Retina (tissue), 1 donor: ENCODE measurements at places on chromosomes 11 and 22.

- no peak for DNase-seq
Measured at GRCh38 chr11:130369141-130369691, 54.5 kb upstream of the ZBTB44 start.

GRCh38 chr11:35629511-35629910 lies 11.3 kb downstream of the FJX1 start:
- DNase-seq = no peak

DNA sequence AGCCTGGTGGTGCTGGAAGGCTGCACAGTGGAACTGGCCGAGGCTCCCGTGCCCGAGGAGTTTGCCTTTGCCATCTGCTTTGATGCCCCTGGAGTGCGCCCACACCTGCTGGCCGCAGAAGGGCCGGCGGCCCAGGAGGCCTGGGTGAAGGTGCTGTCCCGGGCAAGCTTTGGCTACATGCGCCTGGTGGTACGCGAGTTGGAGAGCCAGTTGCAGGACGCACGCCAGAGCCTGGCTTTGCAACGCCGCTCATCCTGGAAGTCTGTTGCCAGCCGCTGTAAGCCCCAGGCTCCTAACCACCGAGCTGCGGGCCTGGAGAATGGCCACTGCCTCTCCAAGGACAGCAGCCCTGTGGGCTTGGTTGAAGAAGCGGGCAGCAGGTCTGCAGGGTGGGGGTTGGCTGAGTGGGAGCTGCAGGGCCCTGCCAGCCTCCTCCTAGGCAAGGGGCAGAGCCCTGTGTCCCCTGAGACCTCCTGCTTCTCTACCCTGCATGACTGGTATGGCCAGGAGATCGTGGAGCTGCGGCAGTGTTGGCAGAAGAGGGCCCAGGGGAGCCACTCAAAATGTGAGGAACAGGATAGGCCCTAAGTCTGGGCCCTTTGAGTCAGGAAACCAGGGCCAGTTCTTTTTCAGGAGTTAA lies 1.9 kb upstream of the SMDT1 start:
- DNase-seq = no peak

DNA sequence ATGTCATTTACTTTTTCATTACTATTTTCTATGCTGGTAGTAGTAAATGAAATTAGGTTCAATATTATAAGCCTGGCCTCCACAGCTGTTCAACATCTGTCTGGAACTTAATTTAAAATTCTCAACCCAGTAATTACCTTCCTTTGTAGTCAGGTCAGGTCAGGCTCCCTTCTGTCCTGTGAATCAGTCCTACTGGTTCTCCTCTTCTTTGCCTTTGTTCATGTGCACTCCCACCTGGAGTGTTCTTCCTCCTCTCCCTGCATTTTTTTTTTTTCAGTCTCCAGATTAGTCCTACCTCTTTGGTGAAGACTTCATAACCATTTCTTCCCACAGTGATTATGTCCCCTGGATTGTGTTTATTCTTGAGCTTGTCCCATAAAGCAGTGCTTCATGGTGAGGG lies 67.9 kb downstream of the DKK3 start:
- DNase-seq = no peak

GRCh38 chr11:64876229-64876750 lies 2.1 kb downstream of the EHD1 start:
- no peak for DNase-seq

- DNase-seq = no peak
Measured at GRCh38 chr11:89381094-89381493, 110.1 kb downstream of the NOX4 start.

- no peak for DNase-seq
Measured at GRCh38 chr22:27576413-27576812, 225.1 kb downstream of the MN1 start.

DNA sequence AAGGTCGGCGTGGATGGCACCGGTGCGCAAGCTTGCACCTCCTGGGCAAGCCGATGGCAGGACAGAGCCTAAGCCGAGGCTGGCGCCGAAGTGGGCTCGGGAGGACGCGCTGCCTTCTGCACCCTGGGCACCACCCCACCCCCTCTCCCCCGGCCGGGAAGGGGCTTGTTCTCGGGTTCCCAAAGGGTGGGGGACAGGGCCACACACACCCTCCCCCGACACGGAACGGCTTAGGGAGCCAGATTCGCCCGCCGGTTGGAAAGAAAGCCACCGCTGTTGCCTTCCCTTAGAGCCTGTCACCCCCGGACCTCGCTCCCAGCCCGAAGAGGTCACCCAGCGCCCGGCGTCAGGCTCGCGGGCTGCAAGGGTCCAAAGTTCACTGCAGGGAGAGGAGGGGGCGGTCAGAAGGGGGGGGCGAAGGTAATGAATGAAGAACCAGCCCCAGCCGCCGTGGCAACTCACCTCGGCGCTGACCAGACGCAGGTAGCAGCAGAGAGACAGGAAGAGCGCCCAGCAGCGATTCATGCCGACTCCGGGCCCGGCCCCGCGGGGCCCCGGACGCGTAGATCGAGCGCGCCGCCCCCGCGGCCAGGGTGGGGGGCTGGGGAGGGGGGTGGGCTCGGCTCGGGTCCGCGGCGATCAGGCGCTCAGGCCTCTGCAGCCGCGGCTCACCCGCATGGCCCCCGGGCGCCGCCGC lies 1.2 kb downstream of the PDGFB start:
- DNase-seq = peak; percentile 76

DNA sequence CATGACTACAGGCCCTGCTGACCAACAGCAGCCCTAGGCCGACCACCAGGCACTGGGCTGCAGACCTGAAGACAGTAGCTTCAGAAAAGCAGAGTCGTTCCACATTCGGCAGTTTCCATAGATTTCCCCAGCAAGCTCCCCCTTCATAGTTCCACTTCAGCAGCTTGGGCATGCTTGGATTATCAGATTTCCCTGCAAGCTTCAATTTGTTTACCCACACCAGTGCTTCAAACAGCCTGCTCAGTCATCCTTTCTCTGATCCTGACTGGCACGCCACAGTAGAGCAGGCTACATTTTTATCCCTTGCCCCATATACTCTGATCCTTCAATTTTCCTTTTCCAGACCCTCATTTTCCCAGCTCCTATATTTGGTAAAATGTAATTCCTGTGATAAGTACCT lies 51.1 kb upstream of the CFAP300 start:
- DNase-seq = peak; percentile 16

DNA sequence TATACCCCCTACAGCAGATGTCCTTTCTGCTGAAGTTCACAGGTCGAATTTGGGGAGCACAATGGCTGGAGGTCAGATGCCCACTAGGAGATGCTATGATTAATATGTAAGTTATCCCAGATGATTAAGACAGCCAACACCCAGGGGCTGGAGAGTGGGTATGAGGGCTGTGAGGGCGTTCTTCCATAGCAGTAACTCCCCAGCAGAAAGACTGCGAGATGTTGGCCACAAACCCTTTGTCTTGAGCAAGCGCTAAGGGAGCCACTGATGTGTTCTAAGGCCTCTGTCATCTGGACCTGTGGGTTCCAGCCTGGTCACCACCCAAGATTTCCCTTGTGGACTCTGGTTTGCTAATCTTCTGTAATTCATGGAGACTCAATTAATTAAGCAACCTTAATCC lies 77.6 kb downstream of the BMAL1 start:
- DNase-seq = no peak

GRCh38 chr22:41308544-41308947 lies 7.2 kb downstream of the ZC3H7B start:
- DNase-seq = no peak

GRCh38 chr11:104795501-104796213 lies 102.6 kb downstream of the CASP12 start:
- no peak for DNase-seq

DNA sequence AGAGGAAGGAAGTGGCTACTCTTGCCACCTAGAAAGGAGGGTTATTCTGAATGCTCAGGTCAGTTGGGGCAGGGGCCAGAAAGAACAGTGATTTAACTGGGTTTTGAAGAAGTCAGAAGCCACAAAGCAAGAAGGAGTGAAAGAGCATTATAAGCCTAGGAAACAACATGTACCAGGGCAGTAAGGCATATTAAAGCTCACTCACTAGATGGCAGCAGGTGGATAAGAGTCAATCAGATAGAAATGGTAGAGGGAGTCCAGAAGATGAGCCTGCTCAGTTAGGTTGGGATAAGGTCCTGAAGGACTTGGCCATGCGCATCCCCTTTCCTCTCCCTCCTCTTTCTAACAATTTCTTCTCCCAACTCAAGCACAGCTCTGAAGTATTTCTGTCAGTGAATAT lies 22.0 kb upstream of the PATE1 start:
- no peak for DNase-seq

GRCh38 chr22:42438293-42438650 lies 6.1 kb upstream of the NFAM1 start:
- DNase-seq = no peak

DNA sequence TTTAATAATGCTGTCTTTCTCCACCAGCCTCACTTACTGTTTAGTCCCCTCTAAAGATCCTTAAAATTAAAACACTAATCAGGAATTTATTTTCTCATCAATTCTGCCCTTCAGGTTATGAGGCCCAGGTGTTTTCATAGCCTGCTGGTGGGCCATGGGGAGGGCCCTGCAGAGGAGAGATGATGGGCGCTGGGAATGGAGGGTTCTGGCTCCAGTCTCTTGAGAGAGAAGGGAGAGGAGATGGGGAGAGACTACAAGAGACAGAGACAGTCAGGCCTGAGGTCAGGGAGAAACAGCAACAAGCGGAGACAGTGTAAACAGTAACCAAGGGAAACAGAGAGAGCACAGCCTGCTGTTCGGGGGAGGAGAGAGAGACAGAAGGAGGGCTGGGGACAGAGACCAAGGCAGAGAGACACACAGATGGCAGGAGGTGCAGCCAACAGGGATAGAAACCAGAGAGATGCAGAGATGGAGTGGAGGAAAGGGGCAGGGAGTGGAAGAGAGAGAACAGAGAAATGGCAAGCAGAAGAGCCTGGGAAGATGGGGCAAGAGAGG lies 187.3 kb upstream of the SYT13 start:
- no peak for DNase-seq

DNA sequence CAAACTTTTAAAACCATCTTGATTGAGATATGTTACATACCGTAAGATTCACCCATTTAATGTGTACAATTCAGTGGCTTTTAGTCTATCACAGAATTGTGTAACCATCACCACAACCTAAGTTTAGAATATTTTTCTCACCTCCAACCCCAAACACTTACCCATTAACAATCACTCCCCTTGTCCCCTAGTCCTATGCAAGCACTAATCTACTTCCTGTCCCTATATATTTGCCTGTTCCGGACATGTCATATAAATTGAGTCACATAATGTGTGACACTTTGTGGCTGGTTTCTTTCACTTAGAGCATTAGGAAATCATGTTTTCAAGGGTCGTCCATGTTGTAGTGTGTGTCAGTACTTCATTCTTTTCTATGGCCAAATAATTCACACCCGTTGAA lies 38.8 kb downstream of the RASSF10 start:
- no peak for DNase-seq

DNA sequence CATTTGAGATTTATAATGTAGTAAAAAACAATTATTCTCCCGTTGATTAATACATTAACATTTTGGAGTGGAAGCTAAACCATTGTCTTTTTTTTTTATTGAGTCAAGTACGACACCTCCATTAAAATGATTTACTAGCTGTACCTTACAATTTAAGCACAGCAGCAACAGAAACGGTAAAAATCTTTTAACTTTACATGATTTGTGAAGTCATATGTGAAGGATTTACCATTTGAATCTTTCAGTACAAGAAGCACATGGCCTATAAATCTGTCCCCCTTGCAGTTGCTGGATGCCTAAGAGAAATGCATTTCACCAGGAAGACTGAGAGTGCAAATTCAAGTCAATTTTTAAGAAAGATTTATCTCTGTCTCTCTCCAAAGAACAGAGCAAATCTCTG lies 324.6 kb downstream of the CADM1 start:
- no peak for DNase-seq

- DNase-seq = peak; percentile 65
Measured at GRCh38 chr11:27158456-27159334, 118.1 kb downstream of the BBOX1 start.

DNA sequence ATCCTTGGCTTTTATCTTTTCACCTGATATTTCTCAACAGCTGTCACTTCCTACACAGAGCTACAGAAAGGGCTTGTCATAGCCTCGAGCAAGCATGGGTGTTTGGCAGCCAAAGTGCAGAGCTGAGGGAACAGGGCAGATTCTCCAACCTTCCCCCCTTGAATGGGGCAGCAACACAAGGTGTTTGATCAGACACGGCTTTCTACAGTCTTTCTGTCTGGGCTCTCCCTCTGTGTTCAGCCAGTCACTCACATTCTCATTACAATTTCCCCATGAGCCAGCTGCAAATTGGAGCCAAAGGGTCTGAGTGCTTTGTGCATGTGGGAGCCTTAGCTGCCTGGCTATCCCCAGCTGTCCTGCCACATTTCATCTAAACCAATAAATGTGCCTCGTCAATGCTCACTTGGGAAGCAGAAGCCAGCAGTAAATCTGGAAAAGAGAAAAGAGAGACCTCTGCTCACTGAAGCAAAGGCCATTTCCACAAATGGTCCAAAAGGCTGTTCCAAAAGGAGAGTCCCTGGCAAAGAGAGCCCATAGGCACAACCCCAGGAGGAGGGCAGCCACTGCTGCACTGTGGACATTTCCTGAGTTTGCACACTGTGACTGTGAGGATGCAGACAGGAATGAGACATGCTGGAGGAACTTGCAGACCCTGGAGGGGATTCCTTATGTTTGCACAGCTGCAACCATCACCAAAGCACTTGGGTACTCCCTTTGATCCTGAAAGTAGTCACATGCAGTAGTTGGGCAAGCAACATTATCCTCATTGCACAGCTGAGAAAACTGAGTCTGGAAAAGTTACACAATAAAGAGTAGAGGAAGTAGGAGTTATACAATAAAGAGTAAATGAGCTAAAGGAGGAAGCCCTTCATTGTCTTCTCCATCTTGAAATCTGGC lies 186.8 kb downstream of the FAM181B start:
- peak; percentile 74 for DNase-seq

GRCh38 chr22:47053726-47054141 lies 291.3 kb downstream of the TBC1D22A start:
- DNase-seq = peak; percentile 68
